Activated CD8-positive, alpha-beta memory T cell treated with anti-CD3 and anti-CD28 coated beads, Interleukin-2, amount 50 U/mL, for 4 hours (primary cell): ENCODE measurements at places on chromosomes 1 and 21.
A peak's percentile ranks its signal among the peaks of the same experiment; 100 is the strongest.

- DNase-seq: no peak
These were observed 133.7 kb downstream of the FCRL5 start for GRCh38 chr1:157418659-157419058.

- DNase-seq: no peak
These were observed 17.2 kb upstream of the SLC25A44 start for GRCh38 chr1:156176610-156177210.

DNA sequence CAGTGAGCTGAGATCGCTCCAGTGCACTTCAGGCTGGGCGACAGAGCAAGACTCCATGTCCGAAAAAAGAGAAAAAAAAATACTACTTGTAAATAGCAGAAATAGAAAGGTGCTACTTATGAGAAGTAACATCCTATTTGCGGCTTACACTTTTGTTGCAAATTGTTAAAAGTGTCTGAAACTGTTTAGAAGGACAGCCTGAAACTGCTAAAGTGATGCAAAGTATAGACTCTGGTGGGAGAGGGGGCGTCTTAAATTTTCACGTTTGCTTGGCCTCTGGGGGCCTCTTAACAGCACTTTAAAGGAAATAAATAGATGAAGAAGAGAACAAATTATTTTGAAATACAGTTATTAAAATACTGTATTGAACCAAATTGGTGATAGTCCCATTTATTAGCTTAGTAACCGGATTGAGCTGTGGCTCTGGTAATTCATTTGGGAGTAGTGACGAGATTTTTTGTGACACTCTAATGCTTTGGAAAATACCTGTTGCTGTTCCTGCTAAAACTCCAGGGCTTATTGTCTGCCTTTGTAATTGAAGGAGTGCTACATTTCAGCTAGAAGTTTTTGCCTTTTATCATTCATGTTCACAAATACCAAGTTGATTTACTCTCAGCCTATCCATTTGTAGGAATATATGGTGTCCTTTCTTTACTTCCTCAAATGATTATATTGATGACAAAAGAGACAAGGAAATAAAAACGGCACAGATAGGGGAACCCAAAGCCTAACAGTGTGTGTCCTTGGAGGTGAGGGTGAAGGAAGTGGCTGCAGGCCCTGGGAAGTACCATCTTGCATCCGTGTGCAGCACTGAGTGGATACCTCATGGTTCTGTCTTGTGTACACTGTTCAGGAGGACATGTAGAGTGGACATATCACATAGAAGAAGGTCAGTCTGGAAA is 6.2 kb downstream of the PKNOX1 start:
- no peak for DNase-seq

DNA sequence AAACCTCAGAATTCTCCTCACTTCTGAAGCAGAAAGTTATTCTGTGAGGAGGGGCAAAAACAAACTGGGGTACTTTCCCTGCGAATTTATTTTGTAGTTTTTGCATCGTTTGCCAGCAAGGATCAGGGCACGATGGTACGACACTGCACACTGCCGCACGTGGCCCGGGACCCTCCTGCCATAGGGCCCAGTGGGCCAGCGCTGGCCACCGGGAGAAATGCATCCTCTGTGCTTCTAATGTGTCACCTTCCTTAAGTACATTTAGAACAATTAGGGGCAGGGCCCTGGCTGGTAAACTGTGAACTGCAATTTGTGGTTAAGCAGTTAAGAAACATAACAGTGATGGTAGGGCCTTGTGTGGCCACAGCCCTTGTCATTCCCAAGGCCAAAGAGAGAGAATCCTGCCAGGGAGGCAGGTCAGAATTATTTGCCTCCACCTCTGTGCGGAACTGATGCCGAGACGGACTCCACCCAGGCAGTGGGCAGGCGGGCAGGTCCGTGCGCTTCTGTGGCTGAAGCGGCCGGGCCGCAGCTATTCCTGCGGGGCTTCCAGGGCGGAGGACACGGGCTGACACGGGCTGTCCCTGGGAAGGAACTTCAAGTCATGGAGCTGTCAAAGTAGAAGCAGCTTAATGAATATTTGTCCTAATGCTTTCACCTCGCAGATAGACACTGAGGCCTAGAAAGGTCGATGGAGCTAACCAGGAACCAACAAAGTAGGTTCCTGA is 12.5 kb downstream of the GPR137B start:
- DNase-seq: no peak

DNA sequence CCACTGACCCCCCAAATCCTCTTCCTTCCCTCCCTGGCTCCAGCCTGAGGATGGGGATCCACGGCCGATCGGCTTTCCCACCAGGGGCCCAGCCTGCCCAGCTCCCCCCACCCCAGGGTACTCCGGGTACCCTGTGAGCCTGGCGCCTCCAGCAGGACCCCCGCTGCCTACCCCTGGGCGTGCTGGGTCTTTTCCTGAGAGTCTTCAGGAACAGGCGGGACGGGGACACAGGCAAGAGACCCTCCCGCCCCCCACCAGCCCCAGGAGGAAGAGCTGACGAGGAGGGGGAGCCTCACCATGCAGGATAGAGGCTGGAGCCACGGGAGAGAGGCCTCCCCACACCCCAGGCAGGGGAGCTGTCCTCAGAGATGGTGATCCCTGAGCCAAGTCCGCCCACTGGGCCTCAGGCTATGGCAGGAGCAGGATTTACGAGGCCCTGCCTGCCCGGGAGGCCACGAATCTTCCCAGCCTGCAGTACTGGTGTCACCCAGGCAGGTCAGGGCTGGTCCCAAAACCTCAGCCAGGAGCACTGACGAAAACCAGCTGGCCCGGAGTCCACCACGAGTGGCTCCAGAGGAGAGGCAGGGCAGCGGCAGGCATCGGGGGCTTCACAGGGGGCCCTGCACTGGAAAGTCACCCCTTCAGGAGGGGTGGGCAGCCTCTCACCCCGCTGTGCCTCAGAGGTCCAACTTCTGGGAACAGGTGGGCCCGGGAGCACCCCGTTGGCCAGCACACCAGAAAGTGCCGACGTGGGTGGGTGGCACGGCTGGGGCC is 58.0 kb downstream of the MEGF6 start:
- no peak for DNase-seq

- no peak for DNase-seq
These were observed 37.5 kb upstream of the DNAJC11 start for GRCh38 chr1:6738987-6739676.

DNA sequence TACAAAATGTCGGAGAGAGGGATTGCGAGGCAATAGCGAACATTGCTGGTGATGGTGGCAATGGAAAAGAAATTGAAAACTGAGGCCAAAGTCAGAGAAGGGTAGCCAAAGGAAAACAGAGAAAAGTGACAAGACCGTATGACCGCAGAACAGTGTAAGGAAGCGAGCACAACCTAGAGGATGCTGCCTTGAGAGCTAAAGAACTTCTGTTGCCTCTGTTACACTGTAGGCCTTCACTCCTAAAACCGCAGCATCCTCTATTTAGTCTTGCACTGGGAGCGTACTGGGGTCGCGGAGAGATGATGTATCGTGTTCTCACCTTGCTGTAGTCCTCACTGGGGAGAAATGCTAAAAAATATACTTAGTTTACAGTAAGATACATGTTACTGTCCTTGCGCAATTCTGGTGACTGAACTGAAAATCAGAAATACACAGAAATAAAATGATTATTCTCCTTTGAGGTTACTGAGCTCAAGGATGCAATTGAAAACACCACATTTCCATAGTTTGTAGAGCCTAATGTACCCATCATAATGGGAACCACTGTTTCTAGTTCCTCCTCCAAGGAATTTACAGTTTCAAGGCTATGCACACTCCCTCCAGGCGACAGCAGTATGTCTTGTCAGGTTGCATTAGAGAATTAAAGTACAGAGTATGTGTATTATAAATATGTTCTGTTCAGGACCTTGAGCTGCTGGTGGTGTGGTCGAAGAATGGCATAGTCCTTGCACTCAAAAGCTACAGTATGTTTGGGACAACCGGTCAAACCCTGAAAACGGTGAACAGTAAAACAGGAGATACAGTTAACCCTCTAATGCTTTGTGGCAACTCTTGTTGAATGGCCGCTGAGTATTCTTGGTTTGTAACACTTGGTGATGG is 1.3 kb downstream of the NEK7 start:
- no peak for DNase-seq

GRCh38 chr1:238139713-238140112 is 249.0 kb upstream of the ZP4 start:
- no peak for DNase-seq

DNA sequence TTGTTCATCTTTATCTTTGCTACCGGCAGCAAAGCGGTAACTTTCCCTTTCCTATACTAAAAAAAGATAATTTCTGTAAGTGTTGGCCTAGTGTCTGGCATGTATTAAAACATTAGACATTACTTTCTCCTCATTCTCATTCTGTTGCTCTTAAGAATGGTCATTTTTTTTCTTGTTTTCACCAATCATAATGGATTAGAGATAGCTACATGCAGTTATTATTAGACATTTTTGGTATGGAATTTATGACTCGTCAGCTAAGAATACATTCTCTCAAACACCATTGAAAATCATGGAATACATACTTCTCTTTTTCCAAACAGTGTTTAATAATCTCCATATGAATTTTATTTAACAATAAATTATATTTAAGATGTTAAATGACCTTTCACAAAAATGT is 1154.6 kb downstream of the BRINP3 start:
- DNase-seq: no peak

- no peak for DNase-seq
These were observed 2.9 kb upstream of the HTR6 start for GRCh38 chr1:19661721-19662228.

GRCh38 chr1:220817907-220818306 is 31.2 kb downstream of the MTARC1 start:
- no peak for DNase-seq

- no peak for DNase-seq
These were observed 12.1 kb downstream of the DRAXIN start for GRCh38 chr1:11703357-11704193.

GRCh38 chr1:207645635-207646081 is 725 bp downstream of the CR1L start:
- DNase-seq: no peak

GRCh38 chr1:2962946-2963345 is 58.3 kb upstream of the ACTRT2 start:
- DNase-seq: peak; percentile 9

DNA sequence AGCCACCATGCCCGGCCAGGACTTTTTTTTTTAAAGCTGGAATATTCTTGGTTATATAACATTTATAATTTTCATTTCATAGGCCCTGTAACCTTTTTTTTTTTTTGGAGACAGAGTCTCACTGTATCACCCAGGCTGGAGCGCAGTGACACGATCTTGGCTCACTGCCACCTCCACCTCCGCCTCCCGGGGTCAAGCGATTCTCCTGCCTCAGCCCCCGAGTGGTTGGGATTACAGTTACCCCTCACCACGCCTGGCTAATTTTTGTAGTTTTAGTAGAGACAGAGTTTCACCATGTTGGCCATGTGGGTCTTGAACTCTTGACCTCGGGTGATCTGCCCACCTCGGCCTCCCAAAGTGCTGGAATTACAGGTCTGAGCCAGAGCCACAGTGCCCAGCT is 12.6 kb downstream of the ZYG11B start:
- DNase-seq: no peak

GRCh38 chr1:8443558-8444194 is 125.8 kb downstream of the SLC45A1 start:
- no peak for DNase-seq

GRCh38 chr1:203268901-203269653 is 36.2 kb upstream of the BTG2 start:
- no peak for DNase-seq

- no peak for DNase-seq
These were observed 22.0 kb downstream of the UBIAD1 start for GRCh38 chr1:11294951-11295350.

- no peak for DNase-seq
These were observed 1.8 kb upstream of the CTPS1 start for GRCh38 chr1:40977716-40978115.

DNA sequence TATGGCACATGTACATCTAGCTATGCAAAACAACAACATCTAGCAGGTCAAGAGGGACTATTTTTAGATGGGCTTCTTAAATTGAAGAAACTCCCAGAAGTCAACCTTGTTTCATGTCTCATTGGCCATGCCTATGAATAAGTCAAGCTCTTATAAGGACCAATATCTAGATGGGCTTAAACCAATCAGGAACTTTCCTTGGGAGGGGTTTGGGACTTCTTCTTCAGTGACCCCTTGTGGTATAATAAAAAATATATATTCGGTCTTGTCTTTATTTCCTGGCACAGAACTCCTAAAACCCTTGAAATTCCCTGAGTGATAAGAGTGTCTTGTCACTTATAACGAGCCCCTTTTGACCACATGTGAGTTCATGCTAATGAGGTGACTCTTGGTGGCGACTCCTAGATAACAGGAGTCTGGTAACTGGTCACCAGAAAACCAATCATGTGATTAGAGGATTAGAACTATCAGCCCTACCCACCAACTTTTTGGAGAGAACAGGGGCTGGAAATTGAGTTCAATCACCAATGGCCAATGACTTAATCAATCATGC is 218.3 kb downstream of the HHIPL2 start:
- no peak for DNase-seq

GRCh38 chr21:33139084-33139483 is 69.1 kb downstream of the OLIG1 start:
- DNase-seq: no peak

DNA sequence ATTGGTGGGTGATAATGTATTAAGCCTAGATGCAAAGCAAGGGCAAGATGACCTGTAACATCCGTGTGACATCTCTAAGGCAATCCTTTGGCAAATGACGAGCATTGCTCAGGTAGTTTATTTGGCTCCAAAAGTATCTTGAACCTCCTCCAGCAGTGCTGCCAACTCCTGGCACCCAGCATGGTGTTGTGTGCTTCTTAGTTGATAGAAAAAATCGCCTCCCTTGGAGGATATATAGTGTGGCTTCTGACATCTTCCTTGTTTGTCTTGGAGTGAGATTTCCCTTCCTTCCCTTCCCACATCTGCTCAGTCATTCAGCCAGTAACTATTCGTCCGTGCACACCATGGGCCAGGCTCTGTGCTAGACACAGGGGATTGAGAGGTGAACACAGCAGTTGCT is 121.8 kb downstream of the TOMM20 start:
- no peak for DNase-seq

DNA sequence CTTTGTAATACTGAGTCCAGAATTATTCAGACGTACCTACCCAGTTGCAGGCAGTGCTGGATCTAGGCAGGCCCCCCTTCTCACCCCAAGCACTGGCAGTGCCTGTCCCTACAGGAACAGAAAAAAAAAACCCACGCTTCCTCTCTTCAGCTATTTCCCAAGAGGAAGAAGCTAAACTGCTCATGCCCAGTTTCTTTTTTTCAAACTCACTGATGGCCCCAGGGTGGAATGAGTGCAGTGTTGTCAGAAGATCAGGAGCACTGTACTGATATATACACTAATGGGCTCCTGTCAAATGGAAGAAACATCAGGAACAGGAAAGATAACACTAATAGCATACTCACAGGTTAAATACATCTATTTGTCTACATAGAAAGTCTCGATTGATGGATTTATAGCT is 28.2 kb upstream of the DOCK7 start:
- DNase-seq: no peak

- DNase-seq: no peak
These were observed 109.1 kb upstream of the GADD45A start for GRCh38 chr1:67575861-67576260.

- DNase-seq: no peak
These were observed 31.4 kb downstream of the PGBD5 start for GRCh38 chr1:230394741-230395140.

- DNase-seq: no peak
These were observed 47.3 kb upstream of the CCDC190 start for GRCh38 chr1:162908236-162908635.

GRCh38 chr1:105785021-105785420 is 1271.5 kb upstream of the PRMT6 start:
- DNase-seq: no peak
